ENCODE measurements at places on chromosomes 16 and 17.

- DNase-seq, result no peak
Measured at GRCh38 chr16:25093208-25094061, 18.1 kb upstream of the LCMT1 start.

DNA sequence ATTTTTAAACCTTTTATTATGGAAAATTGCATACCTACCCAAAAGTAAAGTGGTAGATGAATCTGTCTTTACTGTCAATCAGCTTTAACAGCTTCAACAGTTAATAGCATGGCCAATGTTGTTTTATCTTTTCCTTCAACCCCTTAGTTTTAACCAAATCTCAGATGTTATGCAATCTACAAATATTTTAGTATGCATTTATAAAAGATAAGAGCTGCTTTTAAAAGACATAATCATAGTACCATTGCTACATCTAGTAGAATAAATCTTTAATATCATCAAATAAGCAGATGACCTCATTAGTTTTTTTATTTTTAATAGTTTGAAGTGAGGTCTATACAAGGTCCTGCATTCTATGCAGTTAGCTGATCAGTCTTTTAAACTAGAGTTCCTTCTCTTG is 37.9 kb downstream of the MAP2K4 start:
- no peak for DNase-seq

- no peak for DNase-seq
Measured at GRCh38 chr16:88879788-88880055, 13.3 kb upstream of the PABPN1L start.

GRCh38 chr17:32520737-32521404 is 34.1 kb downstream of the CDK5R1 start:
- DNase-seq, result no peak

DNA sequence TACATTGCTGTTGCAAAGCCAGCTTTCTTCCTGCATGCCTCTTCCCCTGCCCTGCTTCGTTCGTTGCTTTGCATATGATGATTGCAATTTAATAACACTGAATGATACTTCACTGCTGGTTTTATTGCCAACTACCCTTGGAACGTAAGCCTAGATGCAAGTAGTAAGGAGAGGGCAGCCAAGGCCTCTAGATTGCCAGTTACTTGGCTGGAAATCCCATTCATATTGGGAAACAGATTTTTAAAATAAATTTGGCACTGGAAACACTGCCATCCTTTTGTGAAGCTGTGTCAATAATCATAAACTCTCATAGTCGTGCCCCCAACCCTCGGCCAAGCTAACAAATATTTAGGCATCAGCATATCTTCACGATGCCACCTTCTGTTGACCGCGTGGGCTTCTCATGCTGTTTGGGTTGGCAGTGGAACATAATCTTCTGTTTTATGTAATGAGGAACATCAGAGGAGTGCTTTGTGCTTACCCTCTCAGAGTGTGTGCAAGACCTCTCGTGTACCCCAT is 86.5 kb downstream of the MAP2K6 start:
- DNase-seq, result no peak

DNA sequence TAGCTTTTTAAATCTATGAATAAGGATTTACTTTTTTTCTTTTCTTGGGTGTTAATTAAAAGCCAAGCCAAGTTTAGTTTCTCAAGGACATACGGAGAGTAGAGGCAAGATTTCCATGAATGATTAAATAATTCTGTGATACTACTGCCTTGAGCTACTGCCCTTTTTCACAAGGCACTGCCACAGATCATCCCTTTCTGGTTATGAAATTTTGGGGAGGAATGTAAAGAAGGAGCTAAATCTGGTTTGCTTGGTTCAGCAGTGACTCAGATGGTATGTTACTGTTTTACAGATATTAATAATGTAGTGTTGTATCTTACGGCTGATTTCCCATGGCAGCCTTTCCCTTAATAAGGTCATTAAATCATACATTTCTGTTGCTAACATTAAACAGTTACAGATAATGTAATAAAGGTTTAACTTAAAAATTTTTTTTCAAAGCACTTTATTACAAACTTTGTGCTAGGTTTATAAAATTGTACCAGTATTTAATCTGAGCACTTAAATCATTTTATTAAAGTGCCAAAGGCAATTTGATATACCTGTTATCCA is 2.6 kb downstream of the WSB1 start:
- DNase-seq, result no peak

- DNase-seq, result no peak
Measured at GRCh38 chr16:87138738-87139267, 178.4 kb downstream of the C16orf95 start.

- no peak for DNase-seq
Measured at GRCh38 chr16:24204150-24204665, 51.9 kb upstream of the CACNG3 start.

DNA sequence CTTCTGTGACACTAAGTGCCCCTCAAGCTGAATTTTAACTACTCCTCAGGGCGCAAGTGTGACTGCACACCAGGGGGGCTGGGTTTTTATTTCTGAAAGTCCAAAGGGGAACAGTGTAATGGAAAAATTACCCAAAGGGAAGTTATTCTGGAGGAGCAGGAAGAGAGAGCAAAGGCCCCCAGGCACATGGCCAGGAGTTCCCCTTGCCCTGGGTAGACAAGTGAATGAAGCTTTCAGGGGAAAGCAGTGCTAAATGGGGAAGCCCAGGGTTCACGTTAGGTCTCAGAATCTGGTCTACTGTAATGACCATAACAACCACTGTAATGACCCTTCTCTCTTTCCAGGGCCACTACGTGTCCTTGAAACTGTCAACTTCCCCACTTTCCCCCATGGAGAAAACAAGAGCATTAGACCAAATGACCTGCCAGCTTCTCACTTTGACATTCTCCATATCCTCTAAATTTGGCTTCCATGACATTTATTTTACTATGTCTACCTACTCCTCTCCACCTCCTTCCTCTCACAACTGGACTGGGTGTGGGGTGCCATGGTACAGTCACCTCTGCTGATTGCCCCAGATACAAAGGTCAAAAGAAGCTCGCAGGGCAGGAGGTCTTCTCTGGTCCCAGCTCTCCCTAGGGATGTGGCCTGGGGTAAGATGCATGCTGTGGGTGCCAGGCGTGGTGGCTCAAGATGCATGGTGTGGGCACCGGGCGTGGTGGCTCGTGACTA is 34.1 kb upstream of the MMP2 start:
- no peak for DNase-seq

GRCh38 chr17:40315678-40316570 is 6.9 kb downstream of the RARA start:
- DNase-seq, result no peak

DNA sequence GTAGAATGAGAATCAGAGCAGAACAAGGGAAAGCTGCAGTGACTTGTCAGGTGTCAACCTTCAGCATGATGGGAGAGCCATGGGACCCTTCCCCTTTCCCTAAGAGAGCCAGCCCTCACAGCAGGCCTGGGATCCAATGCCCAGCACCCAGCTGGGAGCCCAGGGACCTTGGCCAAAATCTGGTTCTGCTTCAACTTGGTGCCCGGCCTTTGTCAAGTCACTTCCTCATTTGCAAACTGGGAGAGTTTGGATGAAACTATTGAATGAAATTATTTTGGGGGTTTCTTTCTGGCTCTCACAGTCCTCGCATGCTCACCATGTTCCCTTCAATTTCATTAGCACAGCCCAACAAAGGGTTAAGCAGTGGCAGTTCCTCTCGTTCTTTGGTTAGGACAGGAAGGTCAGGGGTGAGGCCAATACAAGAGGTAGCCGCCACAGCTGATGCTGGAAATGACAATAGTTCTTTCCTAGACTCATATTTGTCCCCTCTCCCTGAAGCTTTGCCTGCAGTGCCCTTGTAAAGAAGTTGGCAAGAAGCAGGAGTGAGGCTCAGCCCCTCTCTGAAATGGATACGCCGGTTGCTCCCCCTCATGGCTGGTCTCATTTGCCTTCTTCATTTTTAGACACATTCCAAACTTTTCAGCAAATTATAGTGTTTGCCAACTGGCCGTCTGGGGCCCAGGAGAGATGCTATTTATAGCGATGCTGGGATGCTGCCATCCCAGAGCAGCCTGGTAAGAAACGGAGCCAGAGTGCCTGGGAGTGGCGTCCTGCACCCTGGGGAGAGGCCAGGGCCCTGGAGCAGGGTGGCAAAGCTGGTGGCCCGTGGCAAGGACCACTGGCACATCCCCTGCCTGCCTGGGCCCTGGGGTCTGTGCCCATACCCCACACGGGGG is 34.5 kb upstream of the MEOX1 start:
- DNase-seq, result no peak

GRCh38 chr17:31048780-31049179 is 46.0 kb upstream of the NF1 start:
- no peak for DNase-seq

DNA sequence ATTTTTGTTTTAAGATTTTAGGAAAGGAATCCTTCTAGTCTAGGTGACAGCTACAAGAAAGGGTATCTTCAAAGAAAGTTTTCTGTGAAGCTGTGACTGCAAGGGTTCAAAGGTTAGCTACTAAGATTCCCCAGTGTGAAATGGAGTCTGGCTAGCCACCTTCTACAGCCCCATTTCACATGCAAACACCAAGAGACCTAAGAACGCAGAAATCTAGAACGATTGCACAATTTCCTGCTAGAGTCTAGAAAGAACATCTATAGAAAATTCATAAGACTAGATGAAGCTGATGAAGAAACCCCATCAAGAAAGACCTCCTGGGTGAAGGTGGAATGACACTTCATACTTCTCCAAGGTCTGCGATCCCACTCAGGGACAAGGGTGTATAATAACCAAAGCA is 77.1 kb downstream of the STX8 start:
- no peak for DNase-seq

- DNase-seq, result no peak
Measured at GRCh38 chr17:75512926-75513640, 2.3 kb downstream of the CASKIN2 start.

DNA sequence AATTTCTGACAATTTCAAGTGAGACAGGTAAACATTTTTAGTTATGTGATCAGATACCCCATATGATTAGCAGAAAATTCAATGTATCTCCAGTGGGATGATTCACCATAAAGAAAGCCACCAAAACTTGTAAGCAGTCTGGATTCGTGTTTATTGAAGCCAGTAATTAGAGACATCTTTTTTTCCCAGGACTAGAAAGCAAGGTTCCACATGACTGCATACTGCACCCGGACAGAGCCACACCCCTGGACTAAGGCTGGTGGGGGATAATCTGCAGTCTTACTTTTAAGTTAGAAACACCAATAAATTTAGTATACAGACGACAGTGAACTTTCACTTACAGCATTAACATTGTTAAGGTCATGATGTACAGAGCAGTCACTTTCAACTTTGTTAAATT is 24.2 kb upstream of the CMTM4 start:
- no peak for DNase-seq

GRCh38 chr17:78289802-78290363 is 58.5 kb downstream of the TMEM235 start:
- peak; percentile 55 for DNase-seq

GRCh38 chr17:29933379-29933778 is 3.4 kb upstream of the SSH2 start:
- no peak for DNase-seq

DNA sequence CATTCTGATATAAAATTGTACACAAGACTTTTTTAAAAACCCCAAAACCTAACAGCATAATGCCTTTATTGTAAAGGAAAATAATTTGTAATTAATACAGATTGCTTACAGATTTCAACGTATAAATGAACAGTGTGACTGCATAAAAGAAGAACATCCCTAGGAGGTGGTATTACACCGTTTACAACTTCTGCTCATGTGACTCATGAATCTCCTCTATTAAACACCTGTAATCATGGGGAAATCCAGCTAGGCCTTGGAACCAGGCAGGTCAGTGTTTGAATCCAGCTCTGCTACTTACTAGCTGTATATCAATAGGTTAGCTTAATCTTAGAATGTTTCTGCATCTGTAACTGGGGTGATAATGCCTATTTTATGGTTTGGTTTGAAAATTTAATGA is 15.2 kb downstream of the RABEP1 start:
- DNase-seq, result no peak

DNA sequence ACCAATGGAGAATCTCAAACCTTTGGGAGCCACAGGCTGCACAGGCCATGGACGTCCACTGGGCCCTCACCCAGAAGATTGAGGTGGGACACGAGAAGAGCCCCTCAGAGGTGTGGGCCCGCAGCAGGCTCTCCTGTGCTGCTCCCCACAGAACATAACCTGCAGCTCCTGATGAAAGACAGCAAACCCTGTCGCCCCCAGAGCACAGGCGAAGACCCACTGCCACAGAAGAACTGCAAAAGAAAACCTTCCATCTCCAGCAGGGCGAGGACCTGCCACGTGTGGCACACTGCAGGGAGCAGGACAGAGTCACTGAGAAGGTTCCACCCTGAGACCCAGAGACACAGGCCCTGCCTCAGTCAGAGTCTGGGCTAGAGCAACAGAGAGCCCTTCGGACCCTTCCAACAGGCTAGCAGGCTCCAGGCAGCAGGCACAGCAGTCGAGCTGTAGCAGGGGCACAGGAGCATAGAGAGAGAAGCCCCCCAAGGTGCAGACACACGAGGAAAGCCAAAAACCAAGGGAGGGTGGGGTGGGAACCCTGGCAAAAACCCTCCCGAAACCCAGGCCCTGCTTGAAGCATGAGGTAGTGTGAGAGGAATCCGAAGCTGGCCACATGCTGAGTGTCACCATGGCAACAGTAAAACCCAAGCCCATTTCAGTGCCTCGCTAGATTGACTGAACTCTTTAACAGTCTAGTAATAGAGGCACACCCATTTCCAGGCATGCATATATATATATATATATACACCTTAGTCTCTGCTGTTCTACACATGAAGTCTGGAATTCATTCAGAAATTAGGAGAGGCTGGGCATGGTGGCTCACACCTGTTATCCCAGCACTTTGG is 60.0 kb upstream of the CHMP6 start:
- no peak for DNase-seq

- no peak for DNase-seq
Measured at GRCh38 chr17:18042983-18043382, 3.8 kb downstream of the GID4 start.

DNA sequence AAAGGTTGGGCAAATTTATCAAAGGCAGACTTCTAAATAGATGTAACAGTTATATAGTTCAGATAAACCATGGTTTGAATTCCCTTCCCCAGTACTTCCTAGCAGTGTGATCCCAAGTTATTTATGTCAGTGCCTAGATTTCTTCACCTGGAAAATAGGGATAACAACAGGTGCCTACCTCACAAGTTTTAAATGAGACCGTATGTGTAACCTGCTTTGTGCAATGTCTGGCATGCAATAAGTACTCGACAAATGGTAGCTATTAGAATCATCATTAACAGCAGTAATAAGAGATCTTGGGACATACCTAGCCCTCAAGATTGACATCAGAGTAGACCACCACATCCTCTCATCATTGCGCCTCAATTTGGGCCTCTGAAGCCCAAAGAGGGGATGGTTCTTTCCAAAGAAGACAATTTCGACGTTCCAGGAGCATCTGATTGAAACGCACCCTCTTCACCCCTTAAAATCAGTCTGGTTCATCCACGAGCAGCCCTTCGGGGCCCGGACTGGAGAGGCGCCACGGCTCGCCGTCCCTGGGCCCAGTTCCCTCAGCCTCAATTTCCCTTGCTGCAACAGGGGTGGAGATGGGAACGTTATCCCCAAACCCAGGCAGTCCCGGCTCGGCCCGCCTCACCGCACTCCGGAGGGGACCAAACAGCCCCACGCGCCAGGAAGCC is 541 bp downstream of the ACACA start:
- no peak for DNase-seq
